CD4-positive, alpha-beta memory T cell (primary cell): ENCODE measurements at places on chromosomes 12 and 14. TPM values are rescaled to one million over a fixed set of nuclear protein-coding genes. Genes with fewer than 3 reads are reported as not detected.

EMC9 gene
- total RNA-seq, result 33.9 TPM

KRT78 gene
- not detected for total RNA-seq

ESRRB gene
- total RNA-seq, result not detected

FIGNL2 gene
- 1.5 TPM for total RNA-seq

MNAT1 gene
- 13.0 TPM for total RNA-seq

FMNL3 gene
- 28.1 TPM for total RNA-seq

PROX2 gene
- total RNA-seq, result not detected

UNG gene
- 18.5 TPM for total RNA-seq

LHX5 gene
- total RNA-seq, result not detected

DNA sequence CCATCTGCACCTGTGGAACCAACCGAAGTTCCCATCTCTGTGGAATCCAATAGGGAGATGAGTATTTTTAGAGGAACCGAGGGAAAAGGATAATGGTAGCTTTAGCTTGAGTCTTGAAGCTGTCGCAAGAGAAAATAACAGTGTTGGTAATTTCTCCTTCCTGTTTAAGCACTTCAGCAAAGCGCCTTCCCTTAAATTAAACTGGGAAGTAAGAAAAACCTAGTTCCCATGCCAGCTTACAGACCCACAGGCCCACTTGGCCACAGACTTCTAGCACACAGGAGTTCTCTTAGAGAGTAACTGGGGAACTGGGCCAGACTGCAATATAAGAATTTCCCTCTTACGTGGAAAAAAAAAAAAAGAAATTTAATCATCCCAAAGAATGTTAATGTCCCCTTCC is 223.8 kb downstream of the EFCAB11 start:
- no peak for DNase-seq

GRCh38 chr12:124764870-124765580 is 98.6 kb downstream of the SCARB1 start:
- DNase-seq, result no peak

- no peak for DNase-seq
Observed at GRCh38 chr12:47950856-47951468, 12.4 kb upstream of the TMEM106C start.

- DNase-seq, result no peak
Observed at GRCh38 chr14:66916421-66916820, 272.8 kb upstream of the GARIN2 start.

- no peak for DNase-seq
Observed at GRCh38 chr14:104969741-104970230, 8.4 kb downstream of the AHNAK2 start.

- DNase-seq, result peak; percentile 54
Observed at GRCh38 chr14:102500158-102500662, 9.4 kb downstream of the ANKRD9 start.

GRCh38 chr12:124412646-124413015 is 117.7 kb downstream of the RFLNA start:
- DNase-seq, result no peak

DNA sequence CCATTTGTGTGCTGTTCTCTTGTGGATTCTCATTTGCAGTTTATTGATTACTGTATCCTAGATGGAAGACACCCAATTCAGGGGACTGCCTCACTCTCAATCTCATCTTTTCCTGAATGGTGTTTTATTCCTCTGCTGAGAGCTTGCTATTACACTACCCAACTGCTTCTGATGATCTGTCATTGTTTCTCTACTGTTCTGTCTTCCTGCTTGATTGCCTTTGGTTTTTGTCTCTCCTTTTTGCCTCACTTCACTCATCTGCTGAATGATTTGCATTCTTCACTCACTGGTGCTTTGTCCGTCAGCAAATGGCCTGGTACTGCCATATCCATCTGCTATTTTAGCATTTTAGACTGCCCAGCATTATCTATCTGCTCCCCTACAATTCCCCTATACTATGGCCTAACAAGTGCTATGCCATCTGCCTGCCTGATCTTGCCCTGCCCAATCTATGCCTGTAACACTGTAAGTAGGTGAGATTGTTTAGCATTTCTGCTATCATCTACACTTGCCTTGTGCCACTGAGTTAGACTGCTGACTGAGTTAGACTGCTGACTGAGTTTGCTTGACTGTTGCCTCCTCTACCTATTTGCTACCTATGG is 335.1 kb downstream of the GPHN start:
- no peak for DNase-seq

- DNase-seq, result no peak
Observed at GRCh38 chr12:103745962-103746361, 95.1 kb downstream of the NT5DC3 start.

DNA sequence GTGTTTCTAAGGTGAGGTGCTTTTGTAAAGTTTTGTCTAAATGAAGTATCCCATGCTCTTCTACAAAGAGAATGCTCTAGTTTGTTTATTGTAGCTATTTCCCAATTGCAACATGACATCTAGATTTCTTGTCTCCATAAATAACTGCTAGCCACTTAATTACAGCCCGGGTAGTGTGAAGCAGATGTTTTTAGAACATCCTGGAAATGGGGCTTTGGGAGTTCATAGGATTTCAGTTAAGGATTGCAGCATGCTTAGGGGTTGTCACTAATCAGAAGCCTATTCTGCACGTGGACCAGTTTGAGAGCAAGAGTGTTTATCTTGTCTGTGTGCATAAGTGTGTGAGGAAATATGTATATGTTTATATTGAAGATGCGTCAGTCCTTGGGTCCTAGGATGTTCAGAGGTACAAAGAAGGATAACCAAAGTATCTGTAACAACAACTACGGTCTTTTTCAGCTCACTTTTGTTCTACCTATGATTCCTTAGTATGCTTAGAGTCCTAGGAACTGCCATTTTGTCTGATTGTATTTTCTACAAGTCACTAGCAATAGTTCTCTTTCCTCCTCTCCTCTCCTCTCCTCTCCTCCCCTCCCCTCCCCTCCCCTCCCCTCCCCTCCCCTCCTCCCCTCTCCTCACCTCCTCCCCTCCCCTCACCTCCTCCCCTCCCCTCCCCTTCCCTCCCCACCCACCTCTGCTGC is 135.3 kb downstream of the ACSS3 start:
- DNase-seq, result no peak

DNA sequence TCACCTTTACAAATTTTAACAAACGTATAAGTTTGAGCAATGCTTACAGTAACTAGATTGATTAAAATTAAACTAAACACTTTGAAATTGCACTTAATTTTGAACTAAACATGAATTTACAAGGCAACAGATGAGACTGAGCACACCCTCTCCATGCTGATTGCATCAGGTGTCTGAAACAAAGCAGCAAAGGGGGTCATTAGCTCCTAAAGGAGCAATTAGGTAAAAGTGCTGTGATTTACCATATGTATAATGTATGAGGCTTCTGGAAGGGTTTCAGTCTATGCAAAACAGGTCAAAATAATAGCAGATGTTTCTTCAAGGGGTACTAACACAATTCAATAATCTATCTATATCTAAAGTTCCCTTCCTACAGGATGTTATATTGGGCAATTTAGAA is 98.8 kb upstream of the LMNTD1 start:
- no peak for DNase-seq

- DNase-seq, result no peak
Observed at GRCh38 chr12:81300454-81300853, 222.6 kb downstream of the ACSS3 start.

DNA sequence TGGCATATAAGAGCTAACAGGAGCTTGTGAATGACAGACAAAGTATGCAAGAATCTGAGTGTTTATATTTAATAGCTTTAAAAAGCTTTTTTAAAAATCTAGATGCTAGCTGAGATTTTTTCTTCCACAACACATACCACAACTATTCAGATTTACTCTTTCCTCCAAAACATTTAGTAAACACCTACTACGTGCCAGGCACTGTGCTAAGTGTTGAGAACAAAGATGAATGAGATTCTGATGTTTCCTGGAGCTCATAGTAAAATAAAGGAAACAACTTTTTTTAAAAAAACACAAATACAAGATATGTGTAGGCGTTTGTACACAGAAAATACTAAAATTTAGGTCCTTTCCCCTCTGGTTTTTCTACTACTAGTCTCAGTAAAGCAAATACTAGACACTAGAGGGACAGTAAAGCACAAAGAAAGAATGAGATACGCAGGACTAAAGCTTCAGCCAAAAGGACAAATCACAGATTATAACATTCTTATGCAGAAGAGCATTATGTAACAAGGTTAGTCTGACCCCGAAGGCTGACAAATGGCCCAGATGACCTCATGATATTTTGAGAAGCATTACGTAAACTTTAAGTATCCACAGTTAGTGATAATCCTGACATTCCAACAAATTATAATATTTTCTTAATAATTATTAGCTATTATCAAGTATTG is 78.6 kb upstream of the PAWR start:
- no peak for DNase-seq

DNA sequence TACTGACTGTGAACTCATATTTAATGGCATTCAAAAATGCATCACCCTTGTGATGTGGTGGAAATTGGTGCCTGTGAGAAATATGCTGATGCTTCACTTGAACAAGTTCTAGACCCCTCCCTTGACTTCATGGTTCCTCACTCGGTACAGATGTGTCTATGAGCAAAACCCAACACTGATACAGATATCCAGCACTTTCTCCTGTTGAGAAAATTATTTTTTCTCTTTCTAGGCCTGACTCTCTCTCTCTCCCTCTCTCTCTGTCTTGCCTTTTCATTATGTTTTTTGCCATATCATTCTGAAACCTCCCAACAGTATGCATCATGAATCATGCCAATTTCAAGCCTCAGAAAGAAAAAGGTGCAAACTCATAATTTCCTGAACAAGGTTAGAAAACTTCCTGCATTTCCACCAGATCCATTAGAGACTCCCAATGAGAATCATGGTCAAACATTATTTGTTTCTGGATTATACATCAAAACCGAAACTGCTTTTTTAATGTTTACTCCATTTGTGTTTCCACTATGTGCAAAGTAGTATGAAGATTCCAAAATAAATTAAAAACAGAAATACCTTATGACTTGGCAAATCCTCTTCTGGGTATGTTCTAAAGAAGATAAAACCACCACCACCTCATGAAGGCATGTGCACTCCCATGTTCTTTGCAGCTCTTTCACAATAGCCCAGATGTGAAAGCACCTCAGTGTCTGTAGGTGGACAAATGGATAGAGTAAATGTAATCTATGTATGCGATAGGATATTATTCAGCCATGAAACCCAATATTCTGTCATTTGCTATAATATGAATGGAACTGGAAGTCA is 543.6 kb downstream of the TMEM121 start:
- DNase-seq, result no peak

GRCh38 chr12:89439941-89440340 is 84.7 kb downstream of the GALNT4 start:
- no peak for DNase-seq

DNA sequence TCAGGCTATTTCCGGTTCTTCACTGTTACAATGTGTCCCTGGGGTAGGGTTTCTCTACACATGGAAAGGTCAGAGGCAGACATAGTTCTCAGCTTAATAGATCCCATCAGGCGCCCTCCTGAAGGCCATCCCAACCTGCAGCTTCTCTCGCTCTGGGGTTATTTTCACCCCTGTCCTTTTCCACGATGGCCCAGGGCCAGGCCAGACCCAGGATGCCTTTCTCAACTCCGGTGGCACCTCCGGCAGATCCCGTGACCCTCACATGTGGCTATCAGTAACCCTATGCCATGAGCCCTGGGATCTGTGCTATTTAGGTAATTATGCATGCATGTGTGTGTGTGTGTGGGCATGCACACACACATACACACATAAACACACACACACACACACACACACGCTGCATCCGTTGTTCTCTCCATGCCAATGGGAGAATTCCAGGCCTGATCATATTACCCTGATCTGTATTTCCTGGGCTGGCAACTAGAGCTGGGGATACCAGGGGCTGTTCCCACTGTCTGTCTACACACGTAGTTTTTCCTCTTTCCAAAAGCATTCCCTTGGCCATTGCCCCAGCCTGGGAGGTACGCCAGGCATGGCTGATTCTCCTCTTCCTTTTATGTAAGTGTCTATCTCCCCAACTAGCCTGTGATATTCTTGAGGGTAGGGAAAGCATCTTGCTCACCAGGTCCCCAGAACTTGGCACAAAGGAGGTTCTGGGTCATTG is 51.2 kb upstream of the NOS1 start:
- DNase-seq, result no peak

- DNase-seq, result no peak
Observed at GRCh38 chr12:96112733-96113132, 77.3 kb upstream of the LTA4H start.

- DNase-seq, result no peak
Observed at GRCh38 chr14:72753879-72754400, 140.0 kb downstream of the DPF3 start.

DNA sequence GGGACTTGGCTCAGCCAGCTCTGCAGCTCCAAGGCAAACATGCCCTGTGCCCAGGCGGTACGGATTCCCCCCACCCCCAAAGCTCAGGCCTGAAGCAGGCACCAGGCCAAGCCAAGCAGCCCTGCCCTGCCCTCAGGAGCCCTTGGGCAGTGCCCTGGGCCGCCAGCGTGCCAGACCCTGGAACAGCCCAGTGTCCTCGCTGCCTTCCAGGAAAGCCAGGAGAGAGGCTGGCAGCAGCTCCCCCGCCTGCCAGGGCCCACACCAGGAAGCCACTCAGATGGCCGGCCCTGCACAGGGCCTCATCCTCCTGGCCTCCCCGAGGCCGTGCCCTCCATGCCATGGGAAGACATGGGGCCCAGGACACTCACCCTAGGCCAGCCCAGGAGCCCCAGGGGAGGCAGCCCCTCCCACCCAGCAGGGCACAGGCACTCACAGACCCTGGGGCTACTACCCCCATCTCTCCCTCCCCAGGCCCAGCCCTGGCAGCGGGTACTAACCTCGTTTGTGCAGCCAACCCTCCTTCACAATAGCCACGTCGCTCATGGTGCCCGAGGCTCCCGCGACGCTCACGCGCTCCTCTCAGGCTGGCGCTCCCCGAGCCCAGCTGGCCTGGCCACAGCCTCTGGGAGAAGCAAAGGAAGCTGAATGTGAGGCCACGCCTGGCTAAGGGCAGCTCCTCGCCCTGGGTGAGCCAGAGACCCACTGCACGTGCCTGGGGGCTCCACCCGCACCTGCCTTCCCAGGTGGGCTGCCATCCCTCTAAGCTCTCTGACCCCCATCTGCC is 3.3 kb downstream of the AKT1 start:
- no peak for DNase-seq
